NCI-H1436 (cell line): ENCODE measurements at places on chromosomes 7 and 10.

GRCh38 chr7:145082366-145083161 lies 246.7 kb upstream of the TPK1 start:
- DNase-seq, result peak; percentile 92

DNA sequence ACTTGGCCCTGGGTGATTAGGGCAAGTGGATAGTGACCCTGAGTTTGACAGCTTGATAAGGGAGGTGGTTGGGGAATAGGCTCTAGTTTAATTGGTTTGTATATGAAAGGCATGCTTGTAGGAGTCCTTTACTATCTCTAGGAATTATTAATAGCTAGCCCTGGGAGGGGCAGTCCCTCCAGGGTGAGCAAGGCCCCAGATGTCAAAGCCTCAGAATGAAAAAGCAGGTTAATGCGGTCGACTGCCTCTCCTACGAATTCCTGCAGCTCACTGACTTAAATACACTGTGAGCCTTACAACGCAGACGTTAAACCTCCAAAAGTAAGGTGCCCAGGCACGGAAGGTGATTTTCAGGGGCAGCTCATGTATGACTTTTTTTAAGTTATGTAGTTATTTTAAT lies 5.2 kb upstream of the BTBD16 start:
- DNase-seq, result no peak

DNA sequence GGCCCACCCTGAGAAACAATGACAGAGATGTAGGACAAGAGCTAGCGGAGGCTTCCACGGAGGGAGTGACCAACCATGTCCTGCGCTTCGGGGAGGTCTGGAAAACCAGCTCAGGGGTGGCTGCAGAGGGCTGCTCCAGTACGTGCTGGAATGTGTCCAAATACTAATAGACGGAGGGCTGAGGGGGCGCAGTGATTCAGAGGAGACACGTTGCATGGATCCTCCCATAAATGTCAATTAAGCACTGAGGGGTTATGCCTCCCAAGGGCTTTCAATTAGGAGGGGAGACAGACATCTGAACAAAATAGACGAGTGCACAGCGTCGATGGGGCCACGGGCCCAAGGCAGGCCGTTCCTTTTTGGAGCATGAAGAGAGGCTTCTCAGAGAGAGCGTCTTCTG lies 51.0 kb upstream of the NPS start:
- DNase-seq, result no peak

- no peak for DNase-seq
Measured at GRCh38 chr7:112421666-112422486, 28.4 kb upstream of the IFRD1 start.

DNA sequence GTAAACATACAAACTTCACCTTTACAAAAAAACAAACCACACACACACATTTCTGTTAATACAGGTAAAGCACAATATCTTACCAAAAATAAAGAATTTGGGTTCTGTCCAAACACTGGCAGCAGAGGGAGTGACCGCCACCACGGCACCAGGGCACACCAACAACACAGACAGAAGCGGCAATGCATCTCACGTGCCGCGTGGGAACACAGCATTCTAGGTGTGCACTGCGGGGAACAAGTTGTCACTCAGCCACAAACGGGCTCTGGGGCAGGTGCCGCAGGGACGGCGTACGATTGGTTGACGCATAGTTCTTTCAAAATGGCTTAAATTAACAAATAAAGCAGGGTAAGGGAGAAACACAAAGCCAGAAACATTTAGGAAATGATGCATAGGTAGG lies 22.3 kb downstream of the PDGFA start:
- DNase-seq, result no peak

- no peak for DNase-seq
Measured at GRCh38 chr7:46811529-46811928, 770.4 kb downstream of the TNS3 start.

GRCh38 chr10:70535001-70535400 lies 56.4 kb downstream of the PALD1 start:
- no peak for DNase-seq

GRCh38 chr10:11331726-11332125 lies 279.7 kb downstream of the USP6NL start:
- DNase-seq, result no peak

DNA sequence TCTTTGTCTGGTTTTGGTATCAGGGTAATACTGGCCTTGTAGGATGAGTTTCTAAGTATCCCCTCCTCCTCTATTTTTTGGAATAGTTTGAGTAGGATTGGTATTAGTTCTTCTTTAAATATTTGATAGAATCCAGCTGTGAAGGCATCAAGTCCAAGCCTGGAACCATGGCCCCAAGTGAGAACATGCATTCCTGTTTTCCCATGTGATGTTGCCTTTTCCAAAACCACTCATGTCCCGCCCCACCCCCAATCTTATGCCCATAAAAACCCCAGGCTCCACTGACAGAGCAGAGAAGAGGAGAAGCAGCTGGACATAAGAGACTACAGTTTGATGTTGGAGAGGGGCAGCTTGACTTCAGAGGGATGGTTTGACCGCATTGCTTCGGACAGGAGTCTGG lies 71.2 kb downstream of the MINPP1 start:
- no peak for DNase-seq

DNA sequence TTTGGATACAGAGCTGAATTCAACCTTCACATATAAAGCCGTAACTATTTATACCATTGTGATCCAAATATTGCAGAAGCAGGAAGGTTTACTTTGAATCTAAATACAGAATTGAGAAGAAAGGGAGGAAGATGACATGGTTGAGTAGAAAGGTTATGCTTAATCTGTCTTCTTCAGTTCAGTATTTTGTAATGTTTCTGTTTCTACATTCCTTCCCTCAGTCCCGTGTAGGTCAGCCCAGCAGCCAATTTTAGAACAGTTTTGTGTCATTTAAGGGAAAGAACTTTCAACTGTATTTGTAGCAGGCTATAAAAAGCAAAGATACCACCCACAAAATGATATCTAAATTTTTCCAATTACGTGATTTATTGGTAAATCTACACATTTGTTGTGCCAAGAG lies 97.4 kb downstream of the CPED1 start:
- no peak for DNase-seq

DNA sequence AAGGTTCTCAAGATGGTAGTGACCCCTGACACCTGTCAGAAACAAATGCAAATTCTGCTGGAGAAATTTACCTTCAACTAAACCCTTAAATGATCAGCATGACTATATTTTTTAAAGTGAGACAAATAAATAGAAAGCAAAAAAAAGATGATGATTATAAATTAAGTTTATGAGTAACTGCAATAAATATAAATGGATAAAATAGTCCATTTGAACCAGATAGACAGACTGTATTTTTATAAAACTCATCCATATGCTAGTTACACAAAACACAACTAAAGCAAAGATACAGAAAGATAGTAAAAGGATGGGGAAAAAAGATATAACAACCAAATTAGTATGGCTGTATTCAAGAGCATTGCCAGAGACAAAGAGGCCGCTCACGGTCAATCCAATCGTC lies 5.9 kb downstream of the TMEM176A start:
- no peak for DNase-seq

DNA sequence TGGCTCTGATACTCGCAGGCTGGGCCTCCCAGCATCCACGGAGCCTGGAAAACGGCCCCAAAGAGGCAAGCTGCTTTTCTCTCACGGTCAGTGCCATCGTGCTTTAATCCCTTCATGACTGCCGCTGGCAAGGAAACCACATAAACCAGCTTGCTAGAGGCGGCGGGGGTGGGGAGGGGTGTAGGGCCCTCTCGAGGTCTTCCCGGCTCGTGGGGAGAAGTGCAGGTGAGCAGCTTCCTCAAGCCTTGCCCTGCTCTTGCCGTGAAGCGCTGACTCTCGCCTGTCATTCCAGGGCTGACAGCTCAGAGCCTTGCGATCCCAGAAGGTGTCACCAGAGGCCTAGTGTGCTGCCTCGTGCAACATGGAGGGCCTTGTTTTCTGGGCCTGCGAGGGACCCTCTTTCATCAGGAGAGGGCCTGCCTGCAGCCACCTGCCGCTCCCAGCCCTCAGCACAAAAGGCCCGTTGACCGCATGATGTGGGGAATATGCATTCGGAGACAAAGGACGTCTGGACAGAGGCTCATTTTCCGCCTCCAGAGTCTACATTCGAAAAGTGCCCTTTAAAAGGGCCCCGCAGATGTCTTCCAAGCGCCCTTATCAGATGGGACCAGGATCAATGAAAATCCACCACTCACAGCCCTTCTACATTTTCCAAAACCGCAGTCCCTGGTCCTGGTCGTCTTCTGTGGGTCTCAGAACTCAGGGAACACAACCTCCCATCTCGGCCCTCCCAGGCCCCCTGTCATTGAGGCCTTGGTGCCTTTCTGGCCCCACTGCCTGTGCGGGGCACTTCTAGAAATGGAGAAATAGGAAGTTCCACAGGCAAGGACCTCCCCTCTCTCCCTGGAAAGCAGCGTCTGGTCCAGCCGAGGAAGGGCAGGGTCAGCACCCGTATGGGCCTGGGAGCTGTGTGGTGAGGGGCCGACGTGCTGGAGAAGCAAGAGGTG lies 58.7 kb downstream of the ZRANB1 start:
- no peak for DNase-seq

GRCh38 chr7:133155146-133155545 lies 73.3 kb upstream of the CHCHD3 start:
- no peak for DNase-seq

GRCh38 chr10:47243356-47243755 lies 56.6 kb upstream of the GDF10 start:
- DNase-seq, result no peak

GRCh38 chr7:101618916-101619315 lies 10.2 kb downstream of the MYL10 start:
- DNase-seq, result no peak

GRCh38 chr10:99779335-99779734 lies 3.1 kb upstream of the ABCC2 start:
- no peak for DNase-seq

DNA sequence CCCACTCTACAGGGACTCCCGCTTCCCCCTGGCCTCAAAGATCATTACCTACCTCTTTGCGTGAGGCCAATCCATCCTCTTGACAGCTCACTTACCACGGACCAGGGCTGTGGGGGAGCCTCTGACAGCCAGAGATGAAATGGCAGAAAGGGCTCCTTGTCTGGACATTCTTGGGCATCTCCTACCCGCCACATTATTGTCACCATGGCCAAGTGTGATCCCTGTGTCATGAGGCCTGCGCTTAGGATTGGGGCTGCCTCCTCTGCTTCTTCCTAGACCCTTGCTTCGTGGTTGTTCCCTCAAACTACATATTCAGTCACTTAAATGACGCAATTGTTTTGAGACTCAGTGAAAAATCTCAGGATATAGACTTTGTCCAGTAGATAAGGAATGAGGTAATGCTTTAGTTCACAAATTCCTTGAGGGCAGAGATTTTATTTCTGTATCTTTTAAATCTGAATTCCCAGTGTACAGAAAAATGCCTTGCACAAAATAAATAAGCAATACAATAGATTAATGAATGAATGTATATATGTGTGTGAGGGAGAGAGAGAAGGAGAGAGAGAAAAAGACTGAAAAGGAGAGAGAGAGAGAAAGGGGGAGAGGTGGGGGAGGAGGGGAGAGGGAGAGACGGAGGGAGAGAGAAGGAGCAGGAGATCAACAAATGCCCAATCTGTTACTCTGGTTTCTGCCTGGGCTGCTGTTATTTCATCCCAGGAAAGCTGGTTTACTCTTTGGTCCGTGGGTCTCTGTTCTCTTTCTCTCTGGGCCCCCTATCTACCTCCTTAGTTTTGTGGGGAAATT lies 159.0 kb downstream of the PLXNA4 start:
- no peak for DNase-seq

- no peak for DNase-seq
Measured at GRCh38 chr10:124394583-124394982, 24.1 kb downstream of the OAT start.

DNA sequence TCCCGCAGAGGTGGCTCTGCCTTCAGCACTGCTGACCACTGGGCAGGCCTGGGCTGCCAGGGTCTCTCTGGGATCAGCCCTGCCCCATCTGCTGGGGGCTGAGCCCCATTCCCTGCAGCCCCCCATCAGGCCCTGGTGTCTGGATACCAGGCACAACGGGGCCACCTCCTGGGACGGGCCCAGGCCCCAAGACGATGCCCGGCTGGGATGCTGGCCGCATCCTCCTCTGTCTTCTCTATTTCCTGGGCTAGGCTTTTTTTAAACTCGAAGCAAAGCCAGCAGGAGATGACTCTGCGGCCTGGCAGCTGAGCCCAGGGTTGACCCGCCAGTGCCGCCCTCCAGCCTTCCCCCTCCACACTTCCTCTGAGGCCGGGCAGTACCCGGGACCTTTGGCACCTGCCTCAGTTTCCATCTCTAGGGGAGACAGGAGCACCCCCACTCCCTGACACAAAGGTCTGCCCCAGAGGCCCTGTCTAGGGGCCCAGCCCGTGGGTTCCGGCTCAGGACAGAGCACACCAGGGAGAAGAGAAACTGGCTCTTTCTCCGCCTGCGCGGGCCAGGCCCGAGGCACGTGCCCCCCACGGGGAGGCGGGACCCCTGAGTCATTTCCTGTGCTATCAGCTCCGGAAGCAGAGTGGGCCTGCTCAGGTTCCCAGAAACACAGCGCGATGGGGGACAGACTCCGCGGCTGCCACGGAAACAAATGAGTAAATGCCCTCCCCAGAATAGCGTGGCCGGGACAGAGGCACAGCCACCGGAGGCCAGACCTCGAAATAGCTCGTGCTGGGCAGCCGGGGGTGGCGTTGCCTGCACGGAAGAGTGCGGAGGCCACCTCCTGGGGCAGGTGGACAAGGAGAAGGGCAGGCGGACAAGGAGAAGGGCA lies 84.6 kb upstream of the PDGFA start:
- DNase-seq, result no peak

DNA sequence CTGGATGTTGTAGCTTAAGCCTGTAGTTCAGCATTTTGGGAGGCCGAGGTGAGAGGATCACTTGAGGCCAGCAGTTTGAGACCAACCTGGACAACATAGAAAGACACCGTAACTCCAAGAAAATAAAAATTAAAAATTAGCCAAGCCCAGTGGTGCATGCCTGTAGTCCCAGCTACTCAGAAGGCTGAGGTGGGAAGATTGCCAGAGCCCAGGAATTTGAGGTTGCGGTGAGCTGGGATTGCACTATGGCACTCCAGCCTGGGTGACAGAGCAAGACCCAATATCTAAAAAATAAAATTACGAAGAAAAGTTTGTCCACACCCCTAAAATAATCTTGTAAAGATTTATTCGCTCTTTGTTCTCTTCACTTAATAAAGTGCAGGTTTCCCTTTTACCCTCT lies 951.0 kb downstream of the TYW1 start:
- no peak for DNase-seq

- no peak for DNase-seq
Measured at GRCh38 chr10:47330804-47331203, 8.6 kb downstream of the GDF2 start.
